RWPE2 (cell line): ENCODE measurements at places on chromosomes 6 and 20.
A peak's percentile ranks its signal among the peaks of the same experiment; 100 is the strongest.

DNA sequence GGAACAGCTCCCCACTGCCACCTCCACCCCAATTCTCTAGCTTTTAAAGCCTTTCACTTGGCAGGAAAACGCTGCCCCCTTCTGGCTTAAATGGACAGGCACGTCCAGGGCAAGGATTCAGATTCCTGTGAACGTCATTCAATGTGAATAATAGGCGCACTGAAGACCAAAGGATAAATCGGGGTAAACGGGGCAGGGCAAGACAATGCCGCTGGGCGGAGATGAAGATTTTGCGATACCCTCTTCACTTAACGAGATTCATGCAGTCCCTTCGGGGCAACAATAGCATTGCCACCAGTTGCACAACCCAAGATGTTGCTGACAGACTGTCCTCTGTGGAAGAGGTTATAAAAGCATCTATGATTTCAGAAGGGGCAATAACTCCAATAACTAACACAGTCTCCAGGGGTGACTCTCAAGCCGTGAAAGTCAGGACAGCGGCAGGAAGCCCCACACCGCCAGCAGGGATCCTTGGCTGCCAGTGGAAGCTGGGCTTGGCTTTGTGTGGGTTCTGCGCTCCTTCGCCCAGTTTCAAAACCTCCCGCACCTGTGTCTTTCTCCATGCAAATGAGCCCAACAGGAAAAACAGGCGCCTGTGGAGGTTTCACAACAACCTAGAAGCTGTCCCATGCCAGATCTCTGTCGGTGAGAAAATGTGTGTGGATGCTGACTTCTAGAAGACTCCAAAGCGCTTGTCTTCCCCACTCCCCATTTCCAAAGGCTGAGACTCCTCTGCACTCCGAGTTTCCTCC, 291.8 kb downstream of the BMP7 start:
- peak; percentile 74 for DNase-seq

- no peak for DNase-seq
These were observed 223.5 kb downstream of the CDKAL1 start for GRCh38 chr6:20757761-20758160.

- no peak for DNase-seq
These were observed 174.9 kb downstream of the SMOC2 start for GRCh38 chr6:168615837-168616236.

DNA sequence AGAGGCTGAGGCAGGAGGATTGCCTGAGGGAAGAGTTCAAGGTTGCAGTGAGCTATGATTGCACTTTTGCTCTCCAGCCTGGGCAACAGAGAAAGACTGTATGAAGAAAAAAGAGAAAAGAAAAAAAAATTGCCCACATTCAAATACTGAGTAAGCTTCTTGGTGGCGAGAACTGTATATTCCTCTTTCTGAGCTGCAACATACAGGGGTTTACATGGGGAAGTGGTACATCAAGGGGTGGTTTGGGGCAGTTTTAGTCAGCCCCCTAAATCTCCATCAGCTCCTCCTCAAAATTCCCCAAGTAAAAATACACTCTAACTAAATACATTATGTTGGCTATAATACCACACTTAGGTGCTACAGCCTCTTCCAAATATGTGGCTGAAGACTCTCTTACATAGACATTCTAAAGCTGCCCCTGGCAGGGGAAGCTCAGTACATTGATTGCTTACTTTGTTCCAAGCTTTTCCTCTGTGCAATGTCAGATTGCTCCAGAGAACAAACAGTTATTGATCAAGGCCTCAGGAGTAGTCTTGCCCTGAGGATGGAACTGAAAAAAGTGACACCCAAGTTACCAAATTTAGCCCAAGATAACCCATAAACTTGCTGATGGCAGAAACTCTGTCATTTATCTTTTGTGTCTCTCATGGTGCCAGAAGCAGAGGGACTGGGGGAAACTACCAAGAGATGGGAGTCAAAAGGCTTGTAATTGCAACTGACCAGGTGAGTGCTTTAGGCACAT, 107.4 kb upstream of the RIPOR2 start:
- DNase-seq = no peak

DNA sequence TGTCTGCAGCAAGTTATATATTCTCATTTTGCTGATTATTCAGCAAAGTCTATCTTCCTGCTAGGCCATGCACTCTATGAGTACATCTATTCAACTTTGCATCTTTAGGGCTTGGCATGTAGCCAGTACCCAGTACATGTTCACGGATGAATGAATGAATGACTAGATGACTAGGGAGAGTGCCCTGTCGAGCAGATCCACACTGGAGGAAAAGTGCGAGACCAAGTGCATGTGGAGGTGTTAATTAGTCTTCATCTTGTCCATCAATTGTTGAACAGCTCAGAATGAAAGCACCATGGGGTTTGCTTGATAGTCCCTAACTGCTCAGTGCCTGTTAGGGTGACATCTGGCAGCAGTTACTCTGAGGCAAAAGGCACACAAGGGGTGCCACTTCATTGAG, 30.4 kb downstream of the TM9SF4 start:
- peak; percentile 39 for DNase-seq

DNA sequence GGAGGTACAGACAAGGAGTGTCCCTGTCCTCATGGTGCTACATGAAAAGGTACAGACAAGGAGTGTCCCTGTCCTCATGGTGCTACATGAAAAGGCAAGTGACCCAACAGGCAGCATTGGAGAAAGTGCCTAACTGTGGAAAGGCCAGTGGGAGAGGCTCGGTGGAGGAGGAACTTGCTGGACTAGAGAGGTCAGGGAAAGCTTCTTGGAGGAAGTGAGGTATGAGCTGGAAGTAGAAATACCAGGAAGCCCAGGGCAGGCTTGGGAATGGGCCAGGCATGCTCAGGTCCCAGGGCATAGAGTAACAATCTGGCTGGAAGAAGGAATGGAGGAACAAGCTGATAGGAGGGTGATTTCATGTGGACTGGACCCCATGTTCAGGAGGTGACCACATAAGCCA, 59.8 kb upstream of the FNDC1 start:
- no peak for DNase-seq

GRCh38 chr6:72835749-72836148, 213.9 kb downstream of the KCNQ5 start:
- DNase-seq = no peak

- no peak for DNase-seq
These were observed 18.1 kb downstream of the TFAP2A start for GRCh38 chr6:10396785-10397184.

DNA sequence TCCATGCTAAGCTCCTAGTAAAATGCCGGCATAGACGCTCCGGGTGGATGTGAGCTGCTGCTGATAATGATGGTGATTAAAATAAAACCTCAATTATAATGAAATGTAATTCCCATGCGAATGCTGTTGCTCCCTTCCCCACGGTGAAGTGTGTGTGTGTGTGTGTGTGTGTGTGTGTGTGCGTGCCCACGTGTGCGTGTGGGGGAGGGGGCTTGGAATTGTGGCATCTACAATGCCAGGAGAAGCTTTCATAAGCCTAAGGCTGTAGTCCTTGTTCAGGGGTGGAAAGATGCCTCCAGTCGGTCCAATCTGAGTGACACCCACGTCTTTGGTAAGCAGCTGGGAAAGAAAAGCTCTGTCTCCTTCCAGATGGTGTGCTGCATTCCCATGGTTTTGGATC, 137.9 kb downstream of the CDH26 start:
- DNase-seq = peak; percentile 45

DNA sequence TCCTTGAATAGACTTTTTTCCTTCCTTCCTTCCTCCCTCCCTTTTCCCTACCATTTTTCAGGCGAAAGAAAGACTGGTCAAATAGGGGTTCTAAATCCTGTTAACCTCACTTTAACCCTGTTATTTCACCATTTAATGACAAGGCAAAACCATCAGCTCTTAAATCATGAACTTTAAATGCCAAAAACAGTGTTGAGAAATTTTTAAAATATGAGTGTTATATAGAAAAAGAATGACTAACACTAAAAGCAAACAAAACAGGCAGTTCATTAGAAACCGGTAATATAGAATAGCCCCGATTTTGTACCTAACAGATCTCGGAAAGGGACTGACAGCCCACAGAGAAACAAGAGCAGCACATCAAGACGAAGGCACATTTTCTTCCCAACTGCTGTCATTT, 57.4 kb upstream of the CEP85L start:
- DNase-seq = no peak

GRCh38 chr6:170125456-170126300, 165.2 kb downstream of the DLL1 start:
- DNase-seq = peak; percentile 33

DNA sequence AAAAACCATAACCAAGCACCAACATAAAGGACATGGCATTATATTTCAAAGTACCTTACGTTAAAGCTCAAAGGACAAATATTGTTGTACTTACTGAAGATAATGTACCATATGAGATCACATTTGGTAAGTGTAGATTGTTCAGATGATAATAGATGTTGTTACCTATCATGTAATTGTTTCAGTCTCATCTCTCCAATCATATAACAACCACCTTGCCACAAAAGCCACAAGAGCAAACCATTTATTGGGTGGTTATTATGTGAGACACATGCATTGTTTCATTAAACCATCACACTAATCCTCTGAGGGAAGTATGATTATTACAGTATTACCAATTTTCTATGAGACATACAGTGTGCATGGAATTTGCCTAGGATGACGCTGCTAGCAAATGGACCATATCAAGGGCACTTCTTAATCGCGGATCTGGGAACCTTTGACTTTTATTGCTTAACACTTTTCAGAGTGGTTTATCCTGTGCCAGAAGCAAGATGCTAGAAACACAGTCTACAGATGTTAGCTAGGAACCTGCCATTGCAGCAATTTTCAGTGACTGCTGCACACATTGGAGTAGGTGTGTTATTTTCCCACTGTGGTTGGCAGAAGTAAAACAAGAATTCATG, 149.8 kb upstream of the AKIRIN2 start:
- no peak for DNase-seq

DNA sequence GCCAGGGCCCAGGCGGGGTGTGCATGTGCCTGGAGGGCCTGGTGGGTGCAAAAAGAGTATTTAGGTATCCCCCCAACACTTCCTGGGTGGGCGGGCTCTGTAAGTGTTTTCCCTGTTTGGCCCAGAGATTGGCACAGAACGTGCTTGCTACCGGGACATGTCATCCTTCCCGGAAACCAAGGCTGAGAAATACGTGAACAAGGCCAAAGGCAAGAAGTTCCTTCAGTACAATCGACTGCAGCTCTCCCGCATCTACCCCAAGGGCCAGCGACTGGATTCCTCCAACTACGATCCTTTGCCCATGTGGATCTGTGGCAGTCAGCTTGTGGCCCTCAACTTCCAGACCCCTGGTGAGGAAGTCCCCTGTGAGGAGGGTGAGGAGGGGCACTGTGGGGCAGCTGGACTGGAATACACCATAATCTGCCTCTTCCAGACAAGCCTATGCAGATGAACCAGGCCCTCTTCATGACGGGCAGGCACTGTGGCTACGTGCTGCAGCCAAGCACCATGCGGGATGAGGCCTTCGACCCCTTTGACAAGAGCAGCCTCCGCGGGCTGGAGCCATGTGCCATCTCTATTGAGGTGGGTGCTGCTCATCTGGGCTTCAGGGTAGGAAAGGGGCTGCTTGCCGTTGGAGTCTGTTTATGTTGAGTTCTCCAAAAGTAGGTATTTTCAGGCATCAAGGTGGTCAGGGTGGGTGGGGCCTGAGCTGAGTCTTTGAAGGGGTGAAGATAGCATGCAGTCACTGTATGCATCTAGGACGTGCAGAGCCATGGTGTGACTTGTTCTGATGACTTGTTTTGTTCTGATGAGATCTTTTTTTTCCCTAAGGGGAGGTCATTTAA, 35.2 kb downstream of the PLCG1 start:
- peak; percentile 80 for DNase-seq

DNA sequence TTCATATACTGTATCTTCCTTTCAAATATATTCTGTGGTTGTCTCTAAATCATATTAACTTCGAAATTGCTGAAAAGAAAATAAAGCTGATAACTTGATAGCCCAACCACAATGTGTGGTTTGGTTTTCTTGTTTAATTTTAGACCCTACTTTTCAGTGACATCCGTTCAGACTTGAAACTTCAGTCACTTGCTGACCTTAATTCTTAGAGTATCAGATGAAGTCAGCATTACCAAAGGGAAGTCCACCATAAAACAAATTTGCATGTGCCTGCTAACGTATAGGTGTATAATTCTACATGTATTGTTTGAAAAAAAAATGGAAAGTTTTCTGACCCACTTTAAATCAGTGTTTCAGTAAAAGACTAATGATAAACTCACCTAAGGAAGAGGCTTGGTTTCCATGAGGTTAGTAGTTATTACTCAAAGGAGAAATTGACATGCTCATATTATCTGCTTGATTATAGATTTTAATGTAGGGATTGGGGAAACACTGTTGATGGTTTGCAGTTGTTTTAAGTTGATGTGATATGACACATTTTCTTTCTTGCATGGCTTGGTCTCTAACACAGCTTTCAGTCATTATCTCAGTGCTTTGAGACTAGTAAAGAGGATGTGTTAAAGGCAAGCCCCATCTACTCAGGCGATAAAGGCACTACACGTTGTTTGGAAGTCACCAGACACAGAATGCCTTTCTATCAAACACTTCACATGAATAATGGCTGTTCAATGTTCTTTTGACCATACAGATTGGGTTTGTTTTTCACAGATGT, 5.2 kb upstream of the IL17A start:
- DNase-seq = no peak

GRCh38 chr6:4383910-4384638, 248.7 kb upstream of the ECI2 start:
- no peak for DNase-seq

DNA sequence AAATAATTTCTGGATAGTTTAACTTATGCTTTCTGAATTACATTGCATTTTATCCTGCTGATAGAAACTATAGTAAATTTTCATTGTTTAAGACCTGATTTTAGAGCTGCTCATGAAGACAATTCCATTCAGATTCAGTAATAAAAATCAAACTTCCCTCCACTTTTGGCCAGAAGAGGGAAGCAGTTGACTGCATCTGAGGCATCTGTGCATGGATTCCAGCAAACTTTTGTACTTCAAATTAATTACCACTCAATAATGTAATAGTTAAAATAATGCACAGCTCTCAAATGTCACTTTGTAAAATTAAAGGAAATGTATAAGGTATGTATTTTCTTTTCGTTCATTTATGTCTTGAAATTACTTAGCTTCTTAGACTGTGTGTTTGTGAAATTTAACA, 64.2 kb upstream of the SLC35B3 start:
- no peak for DNase-seq

- no peak for DNase-seq
These were observed 9.5 kb downstream of the CBFA2T2 start for GRCh38 chr20:33499355-33499754.

DNA sequence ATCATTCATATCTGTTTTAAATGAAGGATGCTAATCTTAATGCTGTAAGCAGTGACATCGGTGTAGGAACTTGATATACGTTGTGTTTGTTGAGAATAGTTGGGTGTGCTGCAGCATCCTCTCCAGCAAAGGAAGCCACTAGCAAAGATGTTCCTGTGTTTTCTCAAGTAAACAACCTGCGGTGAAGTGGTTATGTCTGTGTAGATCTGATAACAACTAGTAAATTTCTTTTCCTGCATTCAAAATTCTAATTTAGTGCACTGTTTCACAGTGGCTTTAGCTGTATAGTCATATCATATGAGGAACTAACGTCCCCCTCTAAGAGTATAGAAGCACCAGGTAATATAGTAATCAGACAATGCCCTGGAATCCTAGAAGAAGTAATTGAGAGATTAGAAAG, 38.7 kb downstream of the NCOA7 start:
- no peak for DNase-seq

- no peak for DNase-seq
These were observed 60.6 kb downstream of the GPX5 start for GRCh38 chr6:28586324-28586723.

- no peak for DNase-seq
These were observed 114.7 kb downstream of the RWDD2A start for GRCh38 chr6:83307849-83308248.
